ENCODE measurements at places on chromosomes 12 and 14.

DNA sequence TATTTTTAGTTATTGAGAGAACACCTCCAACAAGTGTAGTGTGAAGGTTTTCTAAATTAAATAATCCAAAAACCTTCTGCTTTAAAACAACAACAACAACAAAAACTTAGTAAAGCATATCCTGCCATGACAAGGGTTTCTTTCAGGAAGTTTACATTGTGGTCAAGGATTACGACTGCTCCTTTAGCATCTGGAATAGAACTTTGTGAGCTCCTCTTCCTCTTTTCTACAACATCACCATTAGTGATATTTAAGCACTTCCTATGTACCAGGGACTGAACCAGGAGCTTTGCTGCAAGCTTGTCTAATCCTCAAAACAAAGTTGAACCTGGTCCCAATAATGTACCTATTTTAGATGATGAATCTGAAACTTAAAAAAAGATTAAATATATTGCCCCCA, 315.4 kb upstream of the KITLG start:
- DNase-seq, result no peak

DNA sequence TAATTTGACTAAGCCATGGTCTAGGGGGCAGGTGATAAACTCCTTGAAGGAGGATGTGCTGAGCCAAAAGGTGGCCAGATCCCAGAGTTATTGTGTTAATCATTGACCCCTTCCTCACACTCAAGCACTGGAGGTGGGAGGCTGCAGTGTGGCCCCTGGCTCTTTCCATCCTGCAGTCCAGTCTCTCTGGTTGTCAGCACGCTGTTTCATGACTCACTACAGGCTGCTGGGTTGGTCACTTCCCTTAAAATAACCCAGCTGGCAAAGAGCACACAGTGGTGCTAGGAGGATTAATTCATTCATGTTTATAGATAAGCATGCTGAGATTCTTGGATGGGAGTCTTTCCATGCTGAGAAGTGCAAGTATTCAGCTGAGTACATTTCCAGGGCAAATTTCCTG, 228.9 kb downstream of the ANO2 start:
- DNase-seq, result peak; percentile 36

- peak; percentile 82 for DNase-seq
Observed at GRCh38 chr14:91284146-91284790, 39.8 kb upstream of the GPR68 start.

- DNase-seq, result no peak
Observed at GRCh38 chr14:51978681-51979085, 10.7 kb upstream of the RTRAF start.

- DNase-seq, result no peak
Observed at GRCh38 chr14:95526483-95527386, 8.1 kb upstream of the GLRX5 start.

DNA sequence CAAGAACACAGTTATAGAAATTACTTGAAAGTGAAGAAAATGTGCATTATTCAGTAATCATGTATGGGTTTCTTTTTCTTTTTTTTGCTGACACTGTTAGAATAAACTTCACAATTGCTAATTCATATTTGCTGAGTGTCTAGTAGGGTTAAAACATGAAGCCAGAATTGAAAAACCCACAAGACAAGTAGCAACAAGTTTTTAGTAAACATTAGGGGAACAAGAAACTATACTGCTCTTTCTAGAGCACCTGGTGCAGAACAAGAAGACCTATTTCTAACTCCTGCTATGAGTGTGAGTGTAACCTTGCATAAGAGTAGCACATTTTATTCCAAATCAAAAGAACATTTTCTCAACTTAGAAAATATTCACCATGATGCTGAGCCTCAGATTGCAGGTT, 83.2 kb downstream of the ITPR2 start:
- DNase-seq, result no peak

GRCh38 chr14:102396521-102396920, 33.8 kb downstream of the TECPR2 start:
- peak; percentile 61 for DNase-seq

GRCh38 chr12:116654226-116654743, 83.6 kb downstream of the SPRING1 start:
- DNase-seq, result no peak

DNA sequence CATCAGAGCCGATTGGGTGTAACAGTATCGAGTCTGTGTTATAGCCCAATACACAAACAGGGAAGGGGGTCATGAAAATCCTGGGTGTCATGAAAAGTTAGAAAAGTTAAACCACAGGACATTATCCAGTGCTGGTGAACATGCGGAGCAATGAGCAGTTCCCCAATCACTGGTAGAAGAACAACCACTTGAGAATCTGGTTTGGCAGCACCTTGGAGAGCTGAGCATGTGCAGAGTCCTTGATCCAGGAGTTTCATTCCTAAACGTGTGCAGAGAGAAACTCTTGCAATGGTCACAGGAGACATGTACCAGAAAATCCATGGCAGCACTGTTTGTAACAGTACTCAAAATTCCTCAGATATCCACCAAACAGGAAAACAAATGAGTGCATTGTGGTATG, 23.0 kb upstream of the JDP2 start:
- no peak for DNase-seq

GRCh38 chr14:64673748-64674147, 30.5 kb upstream of the PLEKHG3 start:
- DNase-seq, result no peak

DNA sequence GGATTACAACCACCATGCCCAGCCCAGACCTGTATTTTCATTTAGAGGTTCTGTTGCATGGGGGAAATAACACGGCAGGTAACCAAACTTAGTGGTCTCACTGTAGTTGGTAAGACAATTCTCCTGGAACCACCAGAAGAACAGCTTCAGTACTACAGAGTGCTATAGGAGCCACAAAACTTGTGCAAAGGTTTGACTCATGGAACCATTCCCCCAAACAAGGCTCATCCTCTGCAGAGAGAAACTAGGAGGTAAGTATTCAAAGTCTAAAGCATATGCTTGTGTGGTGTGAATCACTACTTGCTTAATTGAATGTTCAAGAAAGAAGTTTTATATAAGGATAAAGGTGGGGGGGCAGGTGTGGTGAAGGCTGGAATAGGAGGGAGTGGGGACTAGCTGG, 58.7 kb downstream of the GNS start:
- DNase-seq, result no peak

GRCh38 chr14:104510794-104511611, 68.6 kb upstream of the C14orf180 start:
- no peak for DNase-seq

DNA sequence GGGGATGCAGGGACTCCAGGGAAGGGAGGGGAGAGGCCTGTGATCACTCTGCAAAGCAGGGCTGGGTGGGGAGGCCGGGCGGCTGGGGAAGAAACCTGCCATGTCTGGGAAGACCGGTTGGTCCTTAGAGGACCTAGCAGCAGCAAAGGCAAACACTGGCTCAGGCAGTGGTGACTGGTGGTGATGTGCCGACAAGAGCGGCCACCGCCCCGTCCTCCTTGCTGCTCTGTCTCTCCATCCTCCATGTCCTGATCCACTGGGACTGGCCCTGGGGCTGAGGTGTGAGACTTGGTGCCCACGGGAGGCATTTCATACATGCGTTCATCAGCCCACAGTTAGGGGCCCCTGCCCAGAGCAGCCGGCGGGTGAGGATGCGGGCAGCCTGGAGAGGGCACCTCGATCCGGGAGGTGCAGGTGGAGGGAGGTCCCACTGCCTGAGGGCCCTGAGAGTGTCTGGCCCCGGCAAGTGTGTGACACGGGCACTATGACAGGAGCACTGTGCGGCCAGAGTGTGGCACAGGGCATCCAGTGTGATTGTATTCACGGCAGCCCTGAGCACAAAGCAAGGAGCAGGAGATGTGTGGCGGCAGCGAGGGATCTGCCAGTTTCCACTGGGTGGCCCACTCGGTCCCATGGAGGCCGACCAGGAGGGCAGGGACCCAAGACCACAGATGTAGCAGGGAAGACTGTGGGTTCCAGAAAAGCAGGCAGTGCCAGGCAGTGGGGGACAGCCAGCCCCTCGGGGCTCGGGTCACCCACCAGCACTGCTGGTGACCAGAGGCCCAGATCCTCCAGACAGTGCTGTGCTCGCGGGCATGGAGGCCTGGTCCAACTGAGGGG, 13.9 kb downstream of the ANKRD9 start:
- DNase-seq, result no peak

DNA sequence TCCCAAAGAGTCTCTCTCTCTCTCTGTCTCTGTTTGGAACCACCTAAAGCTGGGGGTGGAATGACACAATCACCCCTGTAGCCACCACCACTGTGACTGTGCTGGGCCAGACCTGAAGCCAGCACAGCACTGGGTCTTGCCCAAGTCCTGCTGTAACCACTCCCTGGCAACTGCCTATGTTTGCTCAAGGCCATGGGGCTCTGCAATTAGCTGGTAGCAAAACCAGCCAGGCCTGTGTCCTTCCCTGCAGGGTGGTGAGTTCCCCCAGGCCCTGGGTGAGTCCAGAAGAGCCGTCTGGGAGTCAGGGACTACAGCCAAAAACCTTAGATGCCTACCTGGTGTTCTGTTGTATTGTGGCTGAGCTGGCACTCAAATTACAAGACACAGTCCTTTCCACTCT, 50.8 kb downstream of the DGLUCY start:
- DNase-seq, result no peak

- DNase-seq, result peak; percentile 53
Observed at GRCh38 chr12:45989721-45990467, 480 bp downstream of the SCAF11 start.

DNA sequence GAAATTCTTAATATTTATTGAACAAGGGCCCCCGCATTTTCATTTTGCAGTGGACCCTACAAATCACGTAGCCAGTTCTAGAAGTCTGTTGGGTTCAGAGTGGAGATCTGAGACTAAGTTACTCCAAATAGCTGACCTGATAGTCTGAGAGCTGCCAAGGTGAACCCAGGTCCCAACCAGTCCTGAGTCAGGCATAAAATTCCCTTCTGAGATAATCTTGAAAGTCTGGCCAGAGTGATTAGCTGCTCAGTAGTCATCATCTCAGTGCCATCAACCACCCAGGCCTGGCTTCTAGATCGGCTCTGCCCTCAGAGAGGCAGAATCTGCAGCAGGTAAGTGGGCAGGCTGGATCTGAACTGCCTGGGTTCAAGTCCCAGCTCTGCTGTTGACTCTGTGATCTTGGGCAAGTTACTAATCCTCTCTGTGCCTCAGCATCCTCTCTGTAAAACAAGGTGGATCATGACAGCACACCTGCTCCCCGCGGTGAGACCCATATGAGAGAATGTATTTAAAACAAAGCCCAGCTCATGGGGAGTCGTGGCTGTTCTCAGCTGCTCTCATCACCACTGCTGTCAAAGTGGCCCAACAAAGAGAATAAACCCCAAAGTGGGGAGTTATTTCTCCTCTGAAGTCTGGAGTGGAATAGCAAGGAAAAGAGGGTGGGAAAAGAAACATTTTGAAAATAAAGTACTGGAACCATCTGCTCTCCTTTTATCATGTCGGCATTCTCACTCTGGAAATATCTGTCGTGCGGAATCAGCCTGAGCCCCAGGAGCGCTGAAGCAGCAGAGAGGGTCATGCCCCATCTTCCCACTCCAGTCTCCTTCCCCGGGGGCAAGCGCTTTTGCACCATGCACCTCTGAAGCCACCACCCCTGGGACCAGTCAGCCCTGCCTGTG, 193.3 kb downstream of the DPF3 start:
- peak; percentile 22 for DNase-seq

DNA sequence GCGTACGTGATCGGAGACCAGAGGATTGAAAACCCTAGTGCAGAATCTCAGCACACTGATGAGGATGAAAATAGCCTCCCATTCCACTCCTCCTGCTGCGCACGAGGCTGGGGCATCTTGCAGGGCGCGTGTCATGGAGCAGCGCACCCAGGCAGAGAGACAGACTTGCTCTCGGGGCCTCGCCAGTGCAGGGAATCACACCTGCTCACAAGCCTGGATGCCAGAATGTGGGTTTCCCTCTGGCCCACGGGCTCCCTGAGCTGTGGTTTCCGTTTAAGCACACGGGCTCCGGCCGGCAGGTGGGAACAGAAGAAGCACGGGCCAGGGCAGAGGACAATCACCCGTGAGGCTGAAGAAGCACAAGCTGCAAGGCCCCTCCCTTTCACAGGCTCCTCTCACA, 2.0 kb downstream of the FGF6 start:
- DNase-seq, result no peak

- DNase-seq, result peak; percentile 37
Observed at GRCh38 chr12:122203301-122204166, at the start of gene B3GNT4. Gene B3GNT4, plus strand, starts transcription at chr12:122203709. Its CDS starts 910 bp downstream, at chr12:122204619.

GRCh38 chr12:18982226-18982949, 147.1 kb upstream of the PLEKHA5 start:
- DNase-seq, result no peak

- DNase-seq, result no peak
Observed at GRCh38 chr14:38262844-38263243, 7.0 kb upstream of the CLEC14A start.

DNA sequence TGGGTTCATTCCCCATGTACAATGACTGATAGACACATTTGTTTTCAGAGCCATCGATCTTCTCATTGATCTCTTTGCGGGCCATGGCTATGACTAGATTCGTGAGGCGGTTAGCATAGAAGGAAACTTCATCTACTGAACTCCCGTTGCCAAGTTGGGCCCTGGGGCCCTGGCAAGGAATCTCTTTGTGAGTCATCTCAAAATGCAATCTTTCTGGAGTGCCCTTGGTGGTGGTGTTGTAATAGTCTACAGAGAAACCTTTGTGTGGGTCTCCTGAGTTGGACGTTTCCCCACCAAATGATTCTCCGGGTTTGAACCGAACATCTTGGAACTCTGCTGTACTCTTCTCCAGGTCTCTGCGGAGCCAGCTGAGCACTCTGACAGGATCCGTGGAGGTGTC, 20.4 kb downstream of the AKAP3 start:
- no peak for DNase-seq

DNA sequence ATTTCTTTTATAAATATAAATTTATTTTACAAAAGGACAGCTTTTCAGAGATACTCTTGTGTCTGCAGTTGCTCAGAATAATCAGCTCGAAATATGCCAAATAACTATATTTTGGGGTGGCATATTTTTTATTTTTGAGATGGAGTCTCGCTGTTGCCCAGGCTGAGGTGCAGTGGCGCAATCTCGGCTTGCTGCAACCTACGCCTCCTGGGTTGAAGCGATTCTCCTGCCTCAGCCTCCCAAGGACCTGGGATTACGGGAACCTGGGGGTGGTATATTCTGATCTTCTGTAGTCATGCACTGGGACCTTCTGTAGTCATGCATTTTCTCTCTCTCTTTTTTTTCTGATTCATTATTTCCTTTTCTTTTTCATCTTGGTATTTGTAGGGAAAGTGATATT, 135.0 kb upstream of the AMIGO2 start:
- DNase-seq, result no peak

- DNase-seq, result no peak
Observed at GRCh38 chr14:95713596-95714371, at the start of gene TCL1A. Gene TCL1A, minus strand, starts transcription at chr14:95714125. Its CDS starts 59 bp downstream, at chr14:95714066.

GRCh38 chr12:5258498-5258897, 173.4 kb upstream of the NTF3 start:
- DNase-seq, result peak; percentile 96

- DNase-seq, result peak; percentile 51
Observed at GRCh38 chr12:51246254-51246853, 7.7 kb downstream of the DAZAP2 start.

DNA sequence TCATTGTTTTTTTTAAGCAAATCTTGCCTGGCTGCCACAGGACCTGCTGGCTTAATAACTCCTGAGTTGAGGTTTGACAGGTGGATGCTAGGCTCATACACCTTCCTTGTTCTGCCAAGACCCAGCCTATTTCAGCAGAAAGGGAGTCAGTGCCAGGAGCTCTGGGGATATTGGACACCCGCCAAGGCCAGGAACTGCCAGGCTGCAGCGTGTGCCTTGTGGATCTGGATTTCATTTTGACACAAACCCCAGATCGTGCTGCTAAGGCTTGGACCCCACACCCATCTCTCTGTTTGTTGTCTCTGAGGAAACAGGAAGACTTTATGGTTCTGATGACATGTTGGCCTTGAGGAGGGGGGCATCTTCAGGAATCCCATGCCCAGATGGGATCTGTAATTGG, 44.4 kb upstream of the PRIMA1 start:
- DNase-seq, result no peak

- peak; percentile 87 for DNase-seq
Observed at GRCh38 chr12:57888409-57889157, 42.1 kb upstream of the CTDSP2 start.
